ENCODE measurements at places on chromosomes 2 and 18.

DNA sequence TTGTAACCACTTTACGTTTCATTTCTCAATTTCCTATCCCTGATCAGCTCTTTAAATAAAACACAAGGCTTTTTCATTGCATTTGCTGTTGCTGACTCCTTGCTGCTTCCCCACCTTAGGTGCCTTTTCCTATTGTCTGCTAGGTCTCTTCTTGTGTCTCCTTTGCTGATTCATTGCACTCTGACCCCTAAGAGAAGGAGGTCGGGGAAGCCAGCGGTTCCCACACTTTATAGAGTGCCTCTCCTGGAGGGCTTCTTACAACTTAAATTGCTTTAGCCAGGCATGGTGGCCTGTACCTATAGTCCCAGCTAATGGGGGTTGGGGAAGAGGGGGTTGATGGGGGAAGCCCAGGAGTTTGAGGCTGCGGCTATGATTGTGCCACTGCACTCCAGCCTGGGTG is 495.0 kb downstream of the DLGAP1 start:
- no peak overlapping the region for H3K4me3 ChIP-seq
- no peak for ATAC-seq
- H3K27ac ChIP-seq: no peak overlapping the region
- H3K36me3 ChIP-seq: no peaks in the 10 kb centered on the region
- peaks cover 16% of the 10 kb centered on the region for H3K27me3 ChIP-seq

DNA sequence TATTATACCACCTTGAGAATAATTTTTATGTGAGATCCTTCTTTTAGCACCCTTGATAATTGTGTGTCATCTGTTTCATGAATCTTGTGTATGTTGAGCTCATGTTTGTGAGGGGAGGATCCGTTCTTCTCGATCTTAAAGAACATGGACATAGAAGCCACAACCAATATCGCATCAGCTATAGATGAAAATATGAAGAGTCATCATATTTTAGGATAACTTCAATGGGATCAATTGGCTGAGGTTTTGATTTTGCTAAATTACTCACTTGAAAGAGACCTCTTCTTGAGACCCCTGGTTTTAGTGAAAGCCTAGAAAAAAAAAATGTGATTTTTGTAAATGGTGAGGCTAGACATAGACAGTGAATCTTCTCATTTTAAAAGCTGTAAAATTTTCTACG is 385.3 kb upstream of the NRP2 start:
- peaks cover 7% of the 10 kb centered on the region for H3K4me1 ChIP-seq
- no peak for ATAC-seq
- H3K27ac ChIP-seq: no peak overlapping the region
- no peaks in the 10 kb centered on the region for H3K27me3 ChIP-seq
- H3K36me3 ChIP-seq: no peaks in the 10 kb centered on the region

GRCh38 chr18:68623342-68623741 is 91.6 kb downstream of the TMX3 start:
- H3K27ac ChIP-seq: no peak overlapping the region
- H3K27me3 ChIP-seq: no peaks in the 10 kb centered on the region
- no peak overlapping the region for H3K4me3 ChIP-seq
- H3K4me1 ChIP-seq: no peaks in the 10 kb centered on the region
- no peak for ATAC-seq

DNA sequence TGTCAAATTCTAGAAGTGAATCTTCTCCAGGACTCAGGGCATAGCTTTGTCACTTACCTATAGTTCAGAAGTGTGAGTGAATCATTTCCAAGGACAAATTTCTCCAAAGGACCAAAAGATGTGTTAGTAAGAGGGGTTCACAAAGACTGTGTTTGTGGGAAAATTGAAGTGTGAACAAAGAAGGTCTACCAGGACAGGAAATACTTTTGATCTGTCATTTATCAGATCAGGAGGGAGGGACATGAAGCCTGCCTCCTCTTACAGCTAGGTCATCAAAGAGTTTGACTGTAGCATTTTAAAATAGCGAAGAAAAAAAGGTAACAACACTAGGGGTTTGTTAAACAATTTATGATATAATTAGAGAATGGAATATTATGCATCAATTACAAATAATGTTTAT is 2.0 kb upstream of the CD28 start:
- H3K36me3 ChIP-seq: no peaks in the 10 kb centered on the region
- no peak overlapping the region for H3K27ac ChIP-seq
- H3K4me3 ChIP-seq: no peak overlapping the region
- ATAC-seq: no peak

DNA sequence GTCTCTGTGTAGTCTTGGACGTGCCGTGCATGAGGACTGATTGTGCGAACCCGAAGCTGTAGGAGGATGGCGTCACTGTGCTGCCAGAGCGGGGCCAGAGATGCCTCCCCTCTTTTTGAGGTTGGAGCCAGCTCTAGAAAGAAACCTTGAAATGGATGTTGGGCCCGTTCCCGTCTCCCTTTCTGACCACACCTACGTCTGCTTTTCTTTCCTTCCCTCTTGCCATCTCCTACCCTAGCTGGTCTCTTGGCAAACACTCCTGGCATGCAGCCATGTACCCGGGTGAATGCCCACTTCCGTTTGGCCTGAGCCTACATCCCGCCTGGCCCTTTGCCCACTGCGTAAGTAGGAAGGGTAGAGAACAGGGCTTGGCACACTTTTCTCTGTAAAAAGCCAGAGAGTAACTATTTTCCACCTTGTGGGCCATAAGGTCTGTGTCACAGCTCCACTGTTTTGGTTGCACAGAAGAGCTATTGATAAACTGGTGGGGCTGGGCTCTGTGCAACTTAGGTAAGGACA is 37.4 kb downstream of the SH3BP4 start:
- no peaks in the 10 kb centered on the region for H3K36me3 ChIP-seq
- ATAC-seq: no peak
- no peak overlapping the region for H3K4me3 ChIP-seq

DNA sequence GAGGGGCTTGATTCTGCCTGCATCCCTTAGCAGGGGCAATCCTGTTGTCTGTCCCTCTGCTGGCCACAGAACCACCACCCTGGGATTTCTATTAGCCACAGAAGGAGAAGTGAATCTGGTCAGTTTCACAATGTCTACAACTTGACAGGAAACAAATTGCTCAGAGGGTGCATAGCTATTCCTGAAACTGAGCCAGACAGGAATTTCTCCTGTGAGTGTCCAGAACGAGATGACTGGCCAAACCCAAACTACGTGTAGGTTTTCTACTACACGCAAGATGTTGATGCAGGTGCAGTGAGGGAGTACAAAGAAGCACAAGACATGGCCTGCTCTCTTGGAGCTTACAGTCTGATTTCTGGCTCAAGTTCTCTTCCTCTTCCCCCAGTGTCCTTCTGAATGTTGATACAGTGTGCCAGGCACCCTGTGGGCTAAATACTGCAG is 201.9 kb downstream of the CLIP4 start:
- no peaks in the 10 kb centered on the region for H3K36me3 ChIP-seq
- H3K4me1 ChIP-seq: peaks cover 38% of the 10 kb centered on the region
- H3K27ac ChIP-seq: no peak overlapping the region

- no peak overlapping the region for H3K27ac ChIP-seq
- peaks cover 22% of the 10 kb centered on the region for H3K36me3 ChIP-seq
Observed at GRCh38 chr2:30511122-30512083, 64.4 kb downstream of the LCLAT1 start.

DNA sequence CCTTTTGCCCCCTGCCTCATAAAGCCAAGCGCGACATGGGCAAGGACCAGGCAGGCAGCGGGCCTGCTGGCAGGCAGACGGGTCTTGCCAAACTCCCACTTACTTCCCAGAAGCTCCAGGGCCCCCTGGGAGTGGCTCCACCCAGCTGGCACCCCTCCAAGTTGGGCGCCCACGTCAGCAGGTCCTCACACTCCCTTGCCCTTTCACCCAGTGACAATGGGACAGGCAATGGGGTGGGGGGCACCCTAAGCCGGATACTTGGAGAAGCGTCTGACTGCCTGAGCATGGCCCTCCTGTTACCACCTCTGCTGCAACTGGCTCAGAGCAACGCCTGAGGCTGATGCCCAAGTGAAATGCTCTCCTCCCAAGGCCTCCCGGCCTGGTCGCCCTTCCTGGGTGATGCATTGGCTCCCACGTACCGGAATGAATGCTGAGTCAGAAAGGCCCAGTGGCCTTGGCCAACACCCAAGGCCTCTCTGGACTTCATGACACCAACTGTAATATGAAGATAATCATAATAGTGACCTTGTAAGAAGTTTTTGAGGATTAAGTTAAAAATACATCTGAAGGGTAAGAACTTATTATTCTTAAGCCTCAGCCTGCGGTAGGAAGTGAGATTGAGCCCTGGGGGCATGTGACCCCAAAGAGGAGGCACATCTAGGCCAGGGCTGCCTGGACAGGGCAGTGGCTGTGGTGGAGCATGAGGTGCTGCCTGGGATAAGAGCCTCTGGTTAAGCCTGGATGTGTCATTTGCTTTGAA is 31.6 kb downstream of the KCNK3 start:
- peaks cover 19% of the 10 kb centered on the region for H3K27me3 ChIP-seq
- H3K4me3 ChIP-seq: no peak overlapping the region
- no peak for ATAC-seq
- no peaks in the 10 kb centered on the region for H3K4me1 ChIP-seq
- H3K27ac ChIP-seq: no peak overlapping the region

DNA sequence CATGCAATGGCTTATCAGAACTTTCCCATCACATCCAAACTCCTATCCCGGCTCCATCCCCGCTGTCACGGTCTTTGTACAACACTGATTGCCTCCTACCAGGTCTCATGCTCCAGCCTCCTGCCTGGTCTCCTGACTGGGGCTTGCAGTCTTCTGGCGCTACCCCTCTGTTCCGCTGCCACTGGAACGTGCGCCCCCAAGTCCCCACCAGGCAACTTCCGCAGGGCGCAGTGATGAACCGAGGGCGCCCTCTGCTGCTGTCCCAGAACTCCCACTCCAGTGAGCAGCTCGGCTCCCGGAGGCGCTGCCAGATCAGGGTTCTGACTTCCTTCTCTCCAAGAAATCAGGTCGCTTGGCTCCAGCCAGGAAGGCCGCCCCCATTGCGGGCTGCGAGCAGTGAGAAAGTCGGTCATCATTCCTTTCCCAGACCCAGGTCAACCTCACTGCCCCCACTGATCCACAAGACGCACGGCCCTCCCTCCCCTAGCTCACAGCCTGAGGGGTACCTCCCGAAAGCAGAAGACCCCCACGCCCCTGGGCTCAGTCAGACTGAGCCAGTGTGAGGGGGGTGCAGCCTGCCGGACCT is 43.9 kb upstream of the RAB11FIP5 start:
- H3K4me3 ChIP-seq: no peak overlapping the region
- ATAC-seq: no peak
- H3K4me1 ChIP-seq: no peaks in the 10 kb centered on the region
- no peaks in the 10 kb centered on the region for H3K36me3 ChIP-seq
- no peak overlapping the region for H3K27ac ChIP-seq

DNA sequence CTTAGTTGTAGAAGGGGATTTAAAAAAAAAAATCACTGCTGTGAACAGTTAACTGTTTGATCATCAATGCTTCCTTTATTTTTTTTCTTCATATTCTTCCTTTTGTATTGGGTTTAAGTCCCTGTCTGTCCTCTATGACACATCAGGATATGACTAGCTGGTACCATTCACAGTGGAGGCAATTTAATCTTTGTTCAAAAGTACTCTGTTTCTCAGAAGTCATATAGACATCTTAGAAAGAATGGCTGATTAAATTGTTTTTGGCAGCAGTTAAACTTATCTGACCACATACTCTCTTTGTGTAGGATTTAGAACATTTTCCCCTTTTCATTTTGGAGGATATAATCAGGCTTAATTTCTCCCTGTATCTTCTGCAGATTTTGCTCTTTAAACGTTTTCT is 807.8 kb upstream of the CDH2 start:
- no peak for ATAC-seq
- no peak overlapping the region for H3K27ac ChIP-seq
- H3K4me1 ChIP-seq: no peaks in the 10 kb centered on the region
- no peaks in the 10 kb centered on the region for H3K27me3 ChIP-seq

DNA sequence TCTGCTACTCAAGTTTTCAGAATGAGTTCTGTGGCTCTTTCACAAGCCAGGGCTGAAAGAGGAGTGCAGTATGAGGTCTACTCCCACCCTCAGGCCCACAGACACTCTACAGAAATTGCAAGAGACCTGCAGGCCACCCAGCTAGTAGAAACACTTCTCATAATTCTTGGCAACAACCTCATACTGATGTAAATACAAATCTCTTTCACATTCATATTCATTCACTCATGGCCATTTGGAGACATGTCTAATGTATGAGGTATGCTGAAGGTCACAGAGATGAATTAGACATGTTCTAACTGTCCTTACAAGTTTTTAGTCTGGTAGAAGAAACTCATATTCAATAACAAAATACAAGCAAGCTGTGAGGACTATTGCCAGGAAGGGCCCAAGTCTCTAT is 83.8 kb upstream of the KLHL29 start:
- ATAC-seq: no peak
- H3K36me3 ChIP-seq: no peaks in the 10 kb centered on the region
- peaks cover 20% of the 10 kb centered on the region for H3K27me3 ChIP-seq

DNA sequence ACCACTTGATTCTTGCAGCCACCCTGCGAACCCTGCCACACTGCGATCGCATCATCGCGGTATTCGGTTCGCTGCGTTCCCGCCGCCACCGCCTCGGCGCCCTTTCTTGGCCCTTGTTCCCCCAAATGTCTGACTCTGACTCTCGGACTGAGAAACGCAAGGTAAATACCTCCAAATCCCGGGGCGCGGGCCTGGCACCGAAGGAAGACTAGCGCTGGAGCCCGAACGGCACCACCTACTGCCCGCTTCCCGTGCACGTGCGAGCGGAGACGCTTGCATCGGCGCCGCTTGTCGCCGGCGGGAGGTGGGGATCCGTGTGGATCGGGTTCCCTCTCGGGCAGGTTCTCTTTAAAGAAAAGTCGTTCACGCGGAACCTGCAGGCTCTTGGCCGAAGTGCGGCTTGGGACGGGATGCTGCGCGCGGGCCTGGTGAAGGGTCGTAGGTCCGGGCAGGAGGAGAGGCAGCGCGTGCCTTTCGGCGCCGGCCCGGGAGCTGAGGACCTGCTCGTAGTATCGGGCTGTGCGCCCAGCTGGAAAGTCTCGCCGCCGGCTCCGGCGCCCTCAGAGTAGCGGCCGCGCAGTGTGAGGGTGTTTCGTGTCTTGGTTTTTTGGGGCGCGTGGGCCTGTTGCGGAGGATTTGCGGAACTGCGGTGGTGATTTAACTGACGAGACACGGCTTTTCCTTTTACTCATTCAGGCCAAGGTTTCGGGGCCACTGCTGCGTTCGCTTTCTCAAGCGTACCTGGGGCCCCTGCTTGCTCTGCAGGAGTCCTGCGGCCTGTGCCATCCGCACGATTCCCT is 514 bp downstream of the BCL2L11 start:
- H3K4me3 ChIP-seq: peak overlapping the region; percentile 95
- H3K27ac ChIP-seq: peak overlapping the region; percentile 91
- H3K4me1 ChIP-seq: peaks cover 54% of the 10 kb centered on the region

GRCh38 chr2:9144046-9144445 is 62.6 kb upstream of the ASAP2 start:
- H3K36me3 ChIP-seq: no peaks in the 10 kb centered on the region
- no peak overlapping the region for H3K4me3 ChIP-seq
- no peak overlapping the region for H3K27ac ChIP-seq
- ATAC-seq: no peak
- peaks cover 82% of the 10 kb centered on the region for H3K27me3 ChIP-seq
